ENCODE measurements at places on chromosomes 12 and 14. TPM values are rescaled to one million over a fixed set of nuclear protein-coding genes. Genes with fewer than 3 reads are reported as not detected.

GRCh38 chr12:1691123-1692007 lies 495 bp downstream of the ADIPOR2 start:
- DNase-seq, result no peak

DNA sequence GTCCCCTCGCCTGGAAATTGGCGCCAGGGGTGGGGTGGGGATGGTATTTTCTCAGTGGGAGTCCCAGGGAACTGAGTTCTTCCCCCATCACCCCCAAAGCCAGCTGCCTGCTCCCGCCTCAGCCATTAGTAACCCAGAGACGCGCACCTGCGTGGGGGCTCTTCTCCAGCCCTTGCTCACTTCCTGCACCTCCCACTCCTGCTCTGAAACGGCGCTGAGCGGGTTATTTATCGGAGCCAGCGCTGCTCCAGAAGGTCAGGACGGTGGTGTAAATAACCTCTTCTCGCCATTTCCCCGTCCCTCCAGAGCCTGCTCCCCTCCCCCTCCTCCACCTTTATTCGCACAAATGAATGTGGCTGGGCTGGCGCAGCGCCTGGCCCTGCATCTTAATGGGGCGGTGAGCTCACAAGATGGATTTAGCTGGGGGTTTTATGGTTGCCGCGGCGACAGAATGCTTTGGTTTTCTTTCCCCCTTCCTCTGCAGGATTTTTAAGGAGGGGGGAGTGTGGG lies 12.2 kb downstream of the GPR84 start:
- DNase-seq, result no peak

GRCh38 chr12:40436564-40436963 lies 211.8 kb downstream of the LRRK2 start:
- DNase-seq, result no peak

DNA sequence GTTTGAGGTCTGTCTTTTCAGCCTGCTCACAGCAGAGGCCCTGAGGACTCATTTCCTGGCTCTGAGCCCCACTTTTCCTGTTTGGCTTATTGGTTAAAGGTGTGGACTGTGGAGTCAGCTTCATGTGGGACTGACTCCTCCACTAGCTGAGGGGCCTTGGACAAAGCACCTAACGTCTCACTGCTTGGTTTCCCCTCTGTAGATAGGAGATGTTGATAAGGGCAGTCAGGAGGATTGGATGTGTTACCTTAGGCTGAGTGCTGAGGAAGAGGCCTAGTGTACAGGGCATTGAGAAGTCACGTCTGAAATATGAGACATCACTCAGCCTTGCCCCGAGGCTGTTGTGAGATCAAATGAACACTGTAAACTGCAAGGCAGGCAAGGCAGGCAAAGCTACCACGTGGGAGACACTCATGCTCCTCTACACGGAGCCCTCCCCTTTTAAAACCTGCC lies 27.1 kb upstream of the TCL1A start:
- DNase-seq, result no peak

Gene NOVA1
- polyA plus RNA-seq, result 4.2 TPM

DNA sequence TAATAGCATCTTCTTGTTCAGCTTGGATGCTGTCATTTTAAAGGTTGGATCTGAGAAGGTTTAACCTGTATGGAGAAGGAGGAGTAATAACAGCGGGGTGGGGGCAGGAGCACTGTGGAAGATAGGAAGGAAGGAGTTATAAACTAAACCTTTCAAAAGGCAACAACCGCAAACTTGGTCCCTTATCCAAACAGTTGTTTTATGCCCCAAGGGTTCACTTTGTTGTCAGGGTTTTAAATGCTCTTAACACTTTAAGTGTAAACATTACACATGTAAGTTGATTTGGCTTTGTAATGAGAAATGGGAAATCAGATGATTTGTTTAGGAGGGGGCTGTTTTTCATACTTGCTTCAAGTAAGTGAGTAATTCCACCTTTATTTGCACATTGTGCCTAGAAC lies 3.0 kb downstream of the NPAS3 start:
- DNase-seq, result no peak

DNA sequence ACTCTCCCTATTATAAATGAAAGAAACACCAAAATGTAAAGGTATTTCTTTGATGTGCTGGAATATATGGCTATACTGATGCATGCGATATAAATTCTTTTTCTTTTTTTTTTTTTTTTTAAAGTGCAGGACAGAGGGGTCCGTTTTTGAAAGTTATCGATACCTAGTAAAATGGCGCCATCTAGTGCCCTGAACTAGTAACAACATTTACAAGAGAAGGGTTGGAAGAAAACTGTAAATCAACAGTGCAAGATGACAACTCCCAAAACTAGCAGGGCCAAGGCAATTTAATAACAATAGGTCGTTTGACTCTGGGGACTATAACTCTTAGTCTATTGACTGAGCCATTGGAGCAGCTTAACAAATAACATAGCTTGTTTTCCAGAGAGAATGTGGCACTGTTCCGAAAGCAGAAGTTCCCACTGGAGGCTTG lies 137.7 kb downstream of the SPTSSA start:
- DNase-seq, result peak; percentile 16

GRCh38 chr14:25411781-25412757 lies 362.1 kb upstream of the STXBP6 start:
- DNase-seq, result no peak
